Stimulated activated CD8-positive, alpha-beta memory T cell treated with anti-CD3 and anti-CD28 coated beads, Interleukin-15, amount 100 ng/mL, for 48 hours (primary cell): ENCODE measurements at places on chromosomes 7 and 10.

- DNase-seq, result no peak
Observed at GRCh38 chr7:40922316-40922670, 780.6 kb downstream of the INHBA start.

DNA sequence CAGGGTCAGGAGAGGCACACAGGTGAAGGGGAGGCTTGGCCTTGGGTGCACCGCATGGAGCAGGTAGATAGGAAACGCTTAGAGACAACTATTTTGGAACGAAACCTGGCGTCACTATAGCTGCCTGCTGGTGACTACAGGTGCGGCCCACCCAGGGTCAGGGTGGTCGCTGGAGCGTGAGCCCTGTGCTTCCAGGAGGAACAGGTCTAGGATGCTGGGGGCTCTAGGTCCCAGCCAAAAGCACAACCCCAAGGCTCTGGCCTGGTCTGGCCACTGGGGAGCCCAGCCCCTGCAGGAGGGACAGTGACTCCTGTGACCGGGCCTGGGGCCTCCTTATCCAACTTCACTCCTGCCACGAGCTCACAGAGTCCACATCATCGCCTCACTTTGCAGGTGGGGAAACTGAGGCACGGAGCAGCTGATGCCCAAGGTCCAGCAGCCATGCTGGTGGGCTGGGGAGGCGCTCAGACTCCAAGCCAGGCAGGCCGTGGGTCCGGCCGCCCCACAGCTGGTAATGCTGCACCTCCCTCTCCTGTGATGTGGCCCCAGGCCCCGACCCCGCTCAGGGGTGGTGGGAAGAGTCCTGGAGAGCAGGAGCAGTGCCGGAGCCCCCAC, 9.0 kb downstream of the LFNG start:
- DNase-seq, result no peak

- DNase-seq, result no peak
Observed at GRCh38 chr7:87000344-87000743, 59.1 kb downstream of the ELAPOR2 start.

DNA sequence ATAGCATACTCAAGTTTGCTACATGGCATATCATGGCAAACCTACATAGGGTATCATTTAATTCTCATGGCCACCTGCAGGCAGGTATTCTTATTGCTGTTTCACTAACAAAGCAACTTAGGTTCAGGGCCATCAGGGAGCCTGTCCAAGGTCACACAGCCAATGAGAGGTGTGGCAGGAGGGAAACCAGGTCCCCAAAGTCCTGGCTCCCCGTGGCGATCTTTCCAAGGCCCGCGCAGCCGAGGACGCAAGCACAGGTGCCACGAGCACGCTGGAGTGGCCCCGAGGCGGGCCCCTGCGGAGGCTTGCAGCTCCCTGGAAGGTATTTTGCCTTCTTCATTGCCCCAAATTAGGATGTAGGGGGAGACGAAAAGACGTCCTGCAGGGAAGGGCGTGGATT, 20.8 kb downstream of the PRKAG2 start:
- no peak for DNase-seq

DNA sequence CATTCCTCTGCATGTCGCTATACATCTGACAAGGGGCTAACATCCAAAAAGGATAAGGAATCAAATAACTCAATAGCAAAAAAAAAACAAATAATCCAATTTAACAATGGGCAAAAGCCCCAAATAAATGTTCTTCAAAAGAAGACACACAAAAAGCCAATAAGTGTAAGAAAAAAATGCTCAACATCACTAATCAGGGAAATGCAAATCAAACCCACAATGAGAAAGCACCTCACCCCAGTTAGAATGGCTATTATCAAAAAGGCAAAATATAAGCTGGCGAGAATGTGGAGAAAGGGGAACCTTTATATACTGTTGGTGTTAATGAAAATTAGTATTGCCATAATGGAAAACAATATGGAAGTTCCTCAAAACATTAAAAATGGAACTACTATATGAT, 14.3 kb downstream of the ARHGAP12 start:
- DNase-seq, result no peak

DNA sequence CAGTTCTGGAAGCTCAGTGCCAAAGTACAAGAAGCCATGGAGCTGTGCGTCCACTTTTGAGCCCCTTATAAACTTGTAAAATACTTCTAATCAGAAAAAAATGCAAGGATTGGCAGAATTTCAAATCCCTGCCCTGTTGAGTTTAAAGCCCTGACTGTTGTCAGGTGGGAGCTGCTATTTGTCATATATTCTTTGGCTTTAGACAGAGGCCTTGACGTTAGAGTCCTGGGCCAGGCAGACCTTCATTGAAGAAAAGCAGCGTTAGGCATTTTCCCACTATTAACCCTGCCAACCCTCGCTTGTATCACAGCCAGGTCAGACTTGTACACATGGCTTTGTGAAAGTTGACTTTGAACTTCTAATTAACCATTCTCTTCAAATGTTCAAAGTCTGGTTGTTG, 155.4 kb downstream of the TWIST1 start:
- DNase-seq, result no peak

- DNase-seq, result no peak
Observed at GRCh38 chr7:41045556-41046123, 657.2 kb downstream of the INHBA start.

GRCh38 chr10:2509081-2509531, 558.2 kb upstream of the PFKP start:
- DNase-seq, result no peak

DNA sequence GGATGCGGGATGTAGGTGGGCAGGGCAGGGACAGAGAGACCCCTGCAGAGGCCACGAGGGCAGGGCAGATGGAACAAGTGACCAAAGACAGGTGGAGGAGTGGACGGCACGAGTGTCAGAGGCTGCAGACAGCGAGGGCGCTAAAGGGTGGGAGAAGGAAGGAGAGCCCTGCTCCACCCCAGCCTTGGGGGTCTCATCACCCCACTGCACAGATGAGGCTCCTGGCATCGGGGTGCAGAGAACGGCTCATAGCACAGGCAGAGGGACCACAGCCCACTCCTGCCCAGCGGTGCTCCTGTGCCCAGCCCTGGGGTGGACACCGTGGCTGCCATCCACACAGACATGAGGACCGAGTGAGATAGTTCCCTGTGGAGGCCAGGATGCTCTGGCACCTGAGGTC, 2.2 kb upstream of the LAT2 start:
- no peak for DNase-seq

GRCh38 chr7:37394158-37394557, 54.5 kb downstream of the ELMO1 start:
- DNase-seq, result no peak

DNA sequence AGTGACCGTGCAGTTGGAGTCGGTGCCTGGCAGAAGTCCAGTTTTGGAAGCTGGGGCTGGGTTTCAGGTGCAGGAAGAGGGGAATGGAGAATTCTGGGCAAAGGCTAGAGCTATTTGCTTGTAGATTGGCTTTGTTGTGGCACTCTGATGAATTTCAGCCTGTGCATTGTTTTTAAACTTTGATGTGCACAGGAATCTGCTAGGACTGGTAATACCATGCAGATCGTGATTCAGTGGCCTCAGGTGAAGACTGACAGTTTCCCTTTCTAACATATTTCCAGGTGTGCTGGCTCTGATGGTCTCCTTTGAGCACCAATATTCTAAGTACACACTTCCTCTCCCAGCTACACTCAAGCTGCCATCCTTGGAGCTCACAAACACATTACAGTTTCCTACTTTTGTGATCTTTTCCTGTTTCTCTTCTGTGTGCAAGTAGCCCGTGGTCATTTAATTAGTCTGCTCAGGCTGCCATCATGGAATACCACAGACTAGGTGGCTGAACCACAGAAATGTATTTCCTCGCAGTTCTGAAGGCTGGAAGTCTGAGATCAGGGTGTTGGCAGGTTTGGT, 55.6 kb downstream of the NOC3L start:
- no peak for DNase-seq

DNA sequence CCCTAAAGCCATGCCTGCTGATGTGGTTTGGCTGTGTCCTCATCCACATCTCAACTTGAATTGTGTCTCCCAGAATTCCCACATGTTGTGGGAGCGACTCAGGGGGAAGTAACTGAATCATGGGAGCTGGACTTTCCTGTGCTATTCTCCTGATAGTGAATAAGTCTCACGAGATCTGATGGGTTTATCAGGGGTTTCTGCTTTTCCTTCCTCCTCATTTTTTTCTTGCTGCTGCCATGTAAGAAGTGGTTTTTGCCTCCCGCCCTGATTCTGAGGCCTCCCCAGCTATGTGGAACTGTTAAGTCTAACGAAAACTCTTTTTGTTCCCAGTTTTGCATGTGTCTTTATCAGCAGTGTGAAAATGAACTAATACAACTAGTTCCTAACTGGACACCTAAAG, 11.8 kb downstream of the MACROH2A2 start:
- DNase-seq, result no peak

GRCh38 chr10:93123766-93124165, 50.1 kb downstream of the CYP26A1 start:
- DNase-seq, result no peak
